ENCODE measurements at places on chromosomes 3 and 15.

DNA sequence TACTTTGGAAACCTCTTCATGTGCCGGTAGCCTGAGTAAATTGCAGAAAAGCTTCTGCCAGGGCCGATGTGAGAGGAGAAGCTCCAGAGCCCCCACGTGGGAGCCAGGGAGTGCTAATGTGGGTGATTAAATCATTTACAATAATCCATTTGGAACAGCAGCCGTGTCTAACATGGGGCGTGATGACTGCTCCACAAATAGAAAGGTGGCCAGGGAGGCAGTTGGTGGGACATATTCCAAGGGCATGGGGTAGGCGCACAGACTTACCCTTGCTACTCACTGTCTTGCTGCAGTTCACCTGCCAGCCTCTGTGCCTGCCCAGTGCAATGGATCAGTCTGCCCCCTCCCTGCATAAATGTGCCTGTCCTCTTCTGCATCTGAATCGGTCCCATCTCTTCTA, 39.3 kb upstream of the INSYN1 start:
- DNase-seq, result peak; percentile 44

DNA sequence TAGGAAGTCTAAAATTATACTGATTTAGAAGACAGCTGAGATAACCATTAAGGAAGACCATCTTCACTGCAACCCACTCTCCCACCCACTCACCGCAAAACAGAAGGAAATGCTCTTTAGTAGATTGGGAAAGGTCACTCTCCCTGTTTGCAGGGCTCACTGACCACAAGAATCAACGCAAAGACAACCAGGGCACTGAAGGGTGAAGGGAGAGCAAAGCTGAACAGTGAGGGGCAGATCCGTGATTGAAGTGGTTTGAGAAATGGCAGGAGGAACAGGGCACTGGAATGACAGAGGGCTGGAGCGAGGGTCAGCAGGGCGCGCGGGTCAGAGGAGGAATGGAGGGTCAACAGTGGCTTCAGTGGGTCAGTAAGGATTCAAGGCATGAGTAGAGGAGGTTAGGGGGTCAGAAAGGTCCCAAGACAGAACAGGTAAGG, 520 bp downstream of the MESD start:
- no peak for DNase-seq

- no peak for DNase-seq
Observed at GRCh38 chr3:151856118-151856517, 17.3 kb upstream of the SUCNR1 start.

DNA sequence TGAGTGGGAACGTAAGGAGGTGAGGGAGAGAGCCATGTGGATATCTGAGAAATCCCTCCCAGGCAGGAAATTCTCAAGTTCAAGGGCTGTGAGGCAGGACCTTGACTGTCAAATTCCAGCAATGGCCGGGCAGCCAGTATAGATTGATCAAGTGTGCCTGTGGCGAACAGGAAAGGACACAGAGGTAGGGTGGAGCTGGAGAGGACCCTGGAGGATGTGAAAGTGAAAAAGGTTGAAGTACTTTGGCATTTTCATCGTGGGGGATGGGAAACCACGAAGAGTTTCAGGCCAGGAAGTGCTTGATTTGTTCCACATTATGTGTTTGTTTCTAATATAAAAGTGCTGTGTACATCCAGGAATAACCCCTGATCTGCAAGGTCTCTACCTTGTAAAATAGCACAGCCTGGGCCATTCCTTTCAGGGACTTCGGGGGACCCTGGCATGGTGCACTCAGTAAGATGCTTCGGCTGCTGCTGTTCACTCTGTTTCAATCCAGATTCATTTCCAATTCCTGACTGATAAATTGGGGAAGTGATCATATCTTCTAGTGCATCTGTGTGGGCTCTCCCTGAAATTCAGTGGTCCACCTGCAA, 156.6 kb downstream of the MCTP2 start:
- DNase-seq, result no peak

GRCh38 chr3:3618623-3619022, 180.6 kb upstream of the LRRN1 start:
- DNase-seq, result no peak

DNA sequence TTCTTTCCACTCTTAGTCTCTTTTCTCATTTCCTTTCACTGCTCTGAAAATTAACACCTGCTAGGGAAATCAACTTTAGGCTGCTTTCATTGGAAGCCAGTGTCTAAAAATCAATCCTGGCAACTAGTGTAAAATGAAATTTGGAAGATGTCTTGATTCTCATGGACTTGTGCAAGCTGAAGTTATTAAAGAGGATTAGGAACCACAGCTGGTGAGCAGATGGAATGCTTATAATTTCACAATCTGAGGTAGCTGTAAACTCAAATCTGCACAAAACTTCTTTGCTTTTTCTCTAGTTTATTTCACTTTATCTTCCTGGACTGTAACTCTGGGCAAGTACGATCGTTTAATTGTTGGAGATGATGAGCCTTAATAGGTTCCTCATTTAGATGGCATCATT, 175.6 kb downstream of the GHSR start:
- DNase-seq, result no peak

DNA sequence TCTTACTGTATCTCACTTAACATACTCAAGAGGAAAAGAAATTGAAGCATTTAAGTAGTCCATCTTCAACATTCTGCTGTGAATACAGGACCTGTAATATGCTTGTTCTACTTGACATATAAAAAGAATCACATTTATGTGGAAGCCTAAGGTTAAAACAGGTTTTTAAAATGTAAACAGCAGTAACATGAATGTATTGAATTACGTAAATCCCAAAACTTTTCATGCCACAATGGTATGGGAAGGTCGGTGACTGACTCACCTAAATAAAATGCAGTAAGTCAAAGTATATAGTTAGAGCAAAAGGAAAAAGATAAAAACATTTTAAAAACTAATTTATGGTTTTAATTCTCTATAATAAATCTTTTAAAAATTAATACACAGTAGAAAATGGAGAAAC, 115.7 kb upstream of the TJP1 start:
- no peak for DNase-seq

DNA sequence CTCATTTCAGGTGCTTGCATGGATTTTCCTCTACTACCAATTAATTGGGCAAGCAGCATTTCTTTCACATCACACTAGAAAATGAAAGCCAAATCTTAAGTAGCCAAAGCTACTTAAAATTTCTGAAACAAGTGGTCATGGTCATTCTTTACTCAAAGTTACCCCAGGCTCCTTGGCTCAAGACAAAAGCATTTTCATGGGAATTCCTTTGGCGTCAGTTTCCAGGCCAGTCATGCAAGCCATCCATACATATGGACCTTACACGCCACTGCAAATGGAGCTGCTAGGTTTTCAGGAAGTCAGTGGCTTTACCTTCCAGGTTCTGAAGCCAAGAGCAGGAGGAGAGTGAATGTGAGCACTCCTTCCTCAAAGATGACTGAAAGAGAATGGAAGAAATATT, 83.7 kb upstream of the IL12A start:
- no peak for DNase-seq

DNA sequence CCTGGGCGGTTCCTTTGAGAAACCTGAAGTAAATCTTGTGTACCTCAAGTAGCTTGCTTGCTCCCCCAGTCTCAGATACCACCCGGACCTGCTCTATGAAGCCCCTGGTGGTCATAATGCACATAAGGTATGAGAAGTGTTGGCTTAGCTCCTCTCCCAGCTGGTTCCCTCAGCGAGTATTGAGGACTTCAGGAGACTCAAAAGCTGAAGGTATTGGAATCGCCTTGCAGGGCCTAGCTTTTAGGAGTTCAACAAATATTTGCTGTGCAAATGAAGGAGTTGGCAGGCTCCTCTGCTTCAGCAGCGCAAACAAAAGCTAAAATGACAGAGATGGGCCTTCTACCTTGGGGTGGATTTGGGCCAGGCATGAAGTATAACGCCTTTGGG, 1.7 kb downstream of the CMTM8 start:
- DNase-seq, result no peak
